Thymus (tissue), 14 donors: ENCODE measurements at places on chromosomes 3 and 15.
A peak's percentile ranks its signal among the peaks of the same experiment; 100 is the strongest.

- no peak overlapping the region for H3K27ac ChIP-seq
- H3K36me3 ChIP-seq, result no peaks in the 10 kb centered on the region
- H3K27me3 ChIP-seq, result no peaks in the 10 kb centered on the region
- DNase-seq, result no peak
Measured at GRCh38 chr3:132090921-132091320, 56.1 kb upstream of the CPNE4 start.

GRCh38 chr15:57893040-57893439 lies 172.5 kb downstream of the ALDH1A2 start:
- no peaks in the 10 kb centered on the region for H3K36me3 ChIP-seq
- peaks cover 7% of the 10 kb centered on the region for H3K27me3 ChIP-seq
- no peak overlapping the region for H3K27ac ChIP-seq
- DNase-seq, result no peak
- no peaks in the 10 kb centered on the region for H3K4me1 ChIP-seq

DNA sequence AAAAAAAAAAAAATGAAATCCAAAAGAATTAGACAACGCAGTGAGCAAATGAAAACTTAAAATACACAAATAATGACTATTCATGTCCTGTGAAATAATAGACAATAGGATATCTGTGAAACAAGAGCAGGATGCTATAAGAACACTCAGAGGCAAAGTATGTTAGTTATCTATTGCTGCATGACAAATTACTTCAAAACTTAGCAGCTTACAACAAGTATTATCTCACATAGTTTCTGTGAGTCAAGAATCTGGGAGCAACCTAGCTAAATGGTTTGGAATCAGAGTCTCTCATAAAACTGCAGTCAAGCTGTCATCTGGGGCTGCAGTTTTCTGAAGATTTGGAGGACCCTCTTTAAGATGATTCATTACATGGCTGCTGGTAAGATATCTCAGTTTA lies 36.5 kb upstream of the ZMAT3 start:
- no peak for DNase-seq
- no peaks in the 10 kb centered on the region for H3K4me1 ChIP-seq
- no peaks in the 10 kb centered on the region for H3K36me3 ChIP-seq
- H3K4me3 ChIP-seq, result no peak overlapping the region
- H3K27ac ChIP-seq, result no peak overlapping the region

DNA sequence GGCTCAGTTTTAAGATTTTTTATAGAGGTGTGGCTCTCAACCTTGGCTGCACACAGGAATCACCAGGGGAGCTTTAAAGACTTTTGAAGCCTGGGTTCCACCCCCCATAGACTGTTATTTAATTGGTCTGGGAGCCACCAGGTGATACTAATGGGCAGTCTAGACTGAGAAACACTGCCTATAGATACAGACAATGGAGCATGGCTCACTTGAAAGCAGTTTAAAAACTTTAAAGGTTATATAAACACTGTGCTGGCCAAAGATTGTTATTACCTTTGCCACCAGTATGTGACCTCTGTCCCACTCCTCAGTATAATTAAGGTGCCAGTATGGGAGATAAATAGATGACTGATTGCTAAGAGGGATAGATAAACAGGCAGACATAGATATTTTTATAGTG lies 3.8 kb downstream of the GOLIM4 start:
- H3K4me1 ChIP-seq, result peaks cover 18% of the 10 kb centered on the region
- no peak overlapping the region for H3K27ac ChIP-seq
- no peak for DNase-seq
- no peak overlapping the region for H3K4me3 ChIP-seq

DNA sequence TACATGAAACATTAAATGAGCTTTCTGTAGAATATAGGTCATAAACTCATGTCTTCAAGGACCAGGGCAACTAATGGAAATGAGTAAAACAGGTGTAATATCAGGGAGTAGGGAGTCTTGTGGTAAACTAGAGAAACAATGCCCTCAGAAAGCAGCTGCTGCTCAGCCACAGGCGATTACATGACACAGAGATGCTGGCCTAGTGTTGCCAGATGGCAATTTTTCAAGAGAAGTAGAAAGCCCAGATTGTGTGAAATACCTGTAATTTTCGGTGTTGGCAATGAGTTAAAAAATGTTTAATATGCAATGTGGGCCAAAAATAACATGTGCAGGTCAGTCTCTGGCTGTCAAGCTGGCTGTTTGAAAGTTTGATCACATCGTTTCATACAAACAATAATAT lies 23.4 kb downstream of the NCEH1 start:
- no peak overlapping the region for H3K27ac ChIP-seq
- H3K4me1 ChIP-seq, result no peaks in the 10 kb centered on the region
- H3K27me3 ChIP-seq, result no peaks in the 10 kb centered on the region
- no peaks in the 10 kb centered on the region for H3K36me3 ChIP-seq
- no peak overlapping the region for H3K4me3 ChIP-seq

DNA sequence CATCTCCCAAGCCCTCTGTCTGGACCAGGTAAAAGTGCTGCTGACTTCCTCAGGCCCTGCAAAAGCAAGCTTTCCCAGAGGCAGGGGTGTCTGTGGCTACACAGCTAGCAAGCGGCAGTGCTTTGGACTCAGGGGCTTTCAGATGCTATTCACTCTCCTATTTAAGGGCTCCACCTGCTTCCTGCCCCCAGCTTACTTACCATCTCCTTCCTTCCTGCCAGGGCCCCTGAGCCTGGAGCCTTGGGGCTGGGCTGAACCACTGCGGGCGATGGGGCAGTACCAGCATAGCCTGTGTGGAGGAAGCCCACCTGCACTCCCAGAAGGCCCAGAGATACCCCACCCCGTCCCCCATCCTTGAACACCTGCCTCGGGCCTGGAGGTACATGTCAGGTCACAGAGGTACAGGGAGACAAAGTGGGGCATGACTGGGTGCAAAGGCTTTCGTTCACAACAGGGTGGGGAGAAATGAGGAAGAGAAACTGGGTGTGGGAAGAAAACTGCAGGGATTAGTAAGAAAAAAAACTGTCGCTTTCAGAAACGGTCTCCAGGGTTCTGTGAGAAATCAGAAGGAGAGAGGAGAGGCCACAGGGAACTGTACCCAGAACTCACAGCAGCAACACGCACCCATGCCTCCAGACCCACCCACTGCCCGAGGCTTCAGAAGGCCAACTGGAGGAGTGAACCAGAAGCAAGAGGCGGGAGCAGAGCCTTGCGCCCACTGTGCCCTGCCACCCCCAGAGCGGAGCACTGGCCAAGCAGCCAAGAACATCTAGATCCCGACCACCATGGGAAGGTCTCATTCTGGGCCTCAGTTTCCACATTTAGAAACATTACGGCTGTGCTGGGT lies 49.5 kb downstream of the CCDC12 start:
- H3K27ac ChIP-seq, result peak overlapping the region; percentile 91
- DNase-seq, result peak; percentile 49
- peaks cover 58% of the 10 kb centered on the region for H3K4me1 ChIP-seq
- peaks cover 52% of the 10 kb centered on the region for H3K36me3 ChIP-seq
- no peak overlapping the region for H3K4me3 ChIP-seq
